Effector CD8-positive, alpha-beta T cell (primary cell): ENCODE measurements at places on chromosomes 1 and 21.

DNA sequence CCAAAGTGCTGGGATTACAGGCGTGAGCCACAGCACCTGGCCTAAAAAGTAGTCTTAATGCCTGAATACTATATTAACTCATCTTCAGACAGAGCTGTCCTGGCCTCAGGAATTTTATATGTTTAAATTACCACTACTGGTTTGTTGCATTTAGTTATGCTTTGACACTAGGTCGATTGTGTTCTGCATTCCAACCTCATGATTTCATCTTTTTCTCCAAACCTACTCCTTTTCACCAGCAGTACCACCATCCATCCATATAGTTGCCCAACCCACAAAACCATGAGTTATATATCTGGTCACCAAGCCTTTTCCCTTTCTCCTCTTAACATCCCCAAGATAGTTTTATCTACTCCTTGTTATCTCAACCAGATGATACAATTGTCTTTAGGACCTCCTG, 22.6 kb downstream of the FMO5 start:
- DNase-seq: no peak

DNA sequence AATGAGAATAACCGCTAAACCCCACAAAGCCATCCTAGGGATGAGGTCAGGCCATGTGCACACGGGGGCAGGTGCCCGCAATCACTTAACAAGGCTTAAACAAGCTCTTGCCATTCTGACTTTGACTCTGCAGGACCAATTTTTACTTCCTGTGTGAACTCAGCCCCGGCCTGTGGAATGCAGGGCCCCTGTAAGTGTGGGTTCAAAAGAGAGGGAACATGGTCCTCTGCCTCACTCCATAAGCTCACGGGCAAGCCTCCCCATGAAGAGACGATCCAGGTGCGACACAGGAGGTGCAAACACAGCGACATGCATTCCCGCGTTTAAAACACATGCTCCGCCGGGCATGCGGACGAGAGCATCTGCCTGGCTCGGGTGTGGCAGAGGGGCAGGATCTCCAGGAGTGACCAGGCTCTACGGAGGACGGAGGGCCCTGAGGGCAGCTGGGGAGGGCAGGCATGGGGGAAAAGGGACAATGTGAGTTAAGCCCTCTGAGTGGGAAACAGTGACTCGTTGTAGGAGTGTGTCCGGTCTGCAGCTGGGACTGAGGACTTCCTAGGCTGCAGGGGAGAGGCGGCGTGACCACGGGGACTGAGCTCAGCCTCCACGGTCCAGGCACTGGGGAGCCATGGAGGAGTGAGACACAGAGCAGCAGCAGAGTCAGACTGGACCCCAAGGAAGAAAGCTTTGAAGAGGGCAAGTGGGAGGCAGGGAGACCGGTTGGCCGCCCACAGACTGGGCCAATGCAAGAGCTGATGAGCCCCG, 40.6 kb upstream of the AJAP1 start:
- DNase-seq: no peak

GRCh38 chr1:55717111-55717510, 501.9 kb upstream of the USP24 start:
- DNase-seq: no peak

DNA sequence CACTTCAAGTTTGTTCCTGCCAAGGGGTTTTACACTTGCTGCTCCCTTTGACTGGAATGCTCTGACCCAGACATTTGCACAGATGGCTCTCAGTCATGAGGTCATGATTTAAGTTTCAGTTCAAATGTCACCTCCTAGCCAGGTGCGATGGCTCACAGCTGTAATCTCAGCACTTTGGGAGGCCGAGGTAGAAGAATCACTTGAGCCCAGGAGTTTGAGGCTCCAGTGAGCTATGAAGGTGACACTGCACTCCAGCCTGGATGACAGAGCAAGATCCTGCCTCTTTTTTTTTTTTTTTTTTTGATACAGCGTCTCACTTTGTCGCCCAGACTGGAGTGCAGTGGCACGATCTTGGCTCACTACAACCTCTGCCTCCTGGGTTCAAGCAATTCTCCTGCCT, 4.5 kb upstream of the ZMYM4 start:
- DNase-seq: no peak

DNA sequence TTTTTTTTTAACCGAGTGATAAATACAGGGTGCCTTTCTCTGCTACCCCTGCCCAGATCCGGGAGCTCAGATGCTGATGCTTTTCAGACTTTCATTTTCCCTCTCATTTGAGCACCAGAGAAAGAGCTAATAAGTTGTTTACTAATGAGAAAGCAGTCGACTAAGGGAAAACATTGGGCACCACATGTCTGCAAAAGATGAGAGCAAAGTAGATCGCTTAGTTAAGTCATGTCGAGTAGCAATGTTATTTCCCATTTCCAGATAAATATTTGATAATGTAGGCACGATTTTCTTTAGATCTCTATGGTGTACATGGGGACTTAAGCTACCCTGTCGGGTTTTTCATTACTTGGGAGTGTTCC, 1.2 kb downstream of the PKN2 start:
- no peak for DNase-seq
